ENCODE measurements at places on chromosomes 4 and X.
A peak's percentile ranks its signal among the peaks of the same experiment; 100 is the strongest.

GRCh38 chr4:152880263-152880662, 55.9 kb upstream of the FHDC1 start:
- DNase-seq = no peak

DNA sequence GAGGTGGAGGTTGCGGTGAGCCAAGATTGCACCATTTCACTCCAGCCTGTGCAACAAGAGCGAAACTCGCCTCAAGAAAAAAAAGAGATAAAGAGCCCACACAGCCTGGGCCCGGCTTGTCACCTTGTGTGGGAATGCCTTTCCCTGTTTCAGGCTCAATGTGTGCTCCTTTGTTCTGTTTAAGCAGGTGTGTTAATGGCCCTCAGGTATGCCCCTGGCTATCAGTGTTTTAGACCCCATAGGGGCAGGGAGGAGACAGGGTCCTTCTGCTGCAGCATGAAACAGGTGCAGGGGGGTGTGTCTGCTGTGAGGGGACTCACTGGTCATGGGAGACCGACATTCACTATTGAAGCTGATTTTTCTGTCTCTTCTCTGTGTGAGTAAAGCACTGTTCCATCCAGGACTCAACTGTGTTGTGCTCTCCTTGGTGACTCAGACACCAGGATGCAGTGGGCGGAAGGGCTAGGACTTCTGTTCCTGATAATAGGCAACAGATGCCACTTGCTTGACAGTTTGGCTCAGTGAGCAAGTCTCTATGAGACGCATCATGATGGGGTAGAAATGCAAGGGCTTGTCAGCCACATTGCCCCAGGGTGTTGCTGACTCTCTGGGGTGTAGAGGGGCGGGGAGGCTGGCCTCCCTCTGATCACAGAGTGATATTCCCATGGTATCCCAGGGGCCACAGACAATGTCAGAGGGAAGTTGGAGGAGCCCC, 15.6 kb upstream of the LAP3 start:
- peak; percentile 82 for DNase-seq

DNA sequence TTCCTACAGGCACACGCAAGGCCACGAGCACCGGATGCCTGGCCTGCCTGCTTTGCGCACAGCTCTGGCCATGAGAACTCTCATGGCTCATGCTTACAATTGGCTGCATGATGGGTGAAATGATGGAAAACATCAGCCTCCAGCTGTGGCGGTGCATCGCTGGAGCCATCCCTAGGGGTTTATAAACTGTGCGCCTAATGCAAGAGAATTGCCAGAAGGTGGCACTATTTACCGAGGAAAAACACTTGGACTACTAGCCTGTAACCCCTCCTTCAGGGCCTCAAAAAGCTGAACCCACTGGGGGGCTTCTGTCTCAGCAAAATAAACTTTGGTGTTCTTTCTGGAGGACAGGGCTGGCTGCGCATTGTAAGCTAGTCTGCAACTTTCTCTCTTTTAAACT, 51.9 kb downstream of the PHKA2 start:
- peak; percentile 36 for DNase-seq

DNA sequence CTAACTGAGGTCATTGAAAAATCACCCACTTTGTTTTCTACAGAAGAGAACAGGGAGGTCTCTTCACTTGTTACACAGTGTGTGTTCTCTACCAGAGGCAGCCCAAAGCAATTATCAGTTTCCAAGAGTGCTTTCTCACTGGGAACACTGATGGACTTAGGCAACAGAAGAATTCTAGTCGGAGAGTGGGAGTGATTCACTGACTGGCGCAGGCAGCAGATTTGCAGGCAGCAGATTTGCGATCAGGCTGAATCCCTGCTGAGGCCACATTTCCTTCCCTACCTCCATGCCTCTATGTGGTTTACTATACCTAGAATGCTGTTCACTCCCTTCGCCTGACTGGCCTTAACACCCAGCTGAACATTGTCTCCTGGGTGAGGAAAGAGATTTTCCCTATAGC, 6.6 kb downstream of the OCIAD2 start:
- no peak for DNase-seq

DNA sequence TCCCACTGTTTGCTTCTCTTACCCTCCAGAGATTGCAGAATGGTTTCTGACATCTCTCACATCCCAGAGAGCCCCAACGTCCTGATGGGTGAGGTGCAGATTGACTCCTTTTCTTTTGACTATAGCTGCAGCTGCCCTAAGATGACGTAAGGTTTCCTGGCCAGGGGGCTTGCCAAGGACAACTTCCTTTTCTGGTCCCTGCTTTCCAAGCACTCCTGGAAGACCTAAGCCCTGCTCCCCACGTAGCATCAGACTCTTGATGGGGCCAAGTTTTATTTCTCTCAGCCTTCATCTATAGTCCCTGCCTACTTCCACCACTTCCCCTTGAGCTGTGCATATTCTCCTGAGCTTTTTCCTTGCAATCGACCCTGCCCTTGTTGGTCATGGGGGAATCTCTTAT, 497.7 kb downstream of the IDS start:
- no peak for DNase-seq

DNA sequence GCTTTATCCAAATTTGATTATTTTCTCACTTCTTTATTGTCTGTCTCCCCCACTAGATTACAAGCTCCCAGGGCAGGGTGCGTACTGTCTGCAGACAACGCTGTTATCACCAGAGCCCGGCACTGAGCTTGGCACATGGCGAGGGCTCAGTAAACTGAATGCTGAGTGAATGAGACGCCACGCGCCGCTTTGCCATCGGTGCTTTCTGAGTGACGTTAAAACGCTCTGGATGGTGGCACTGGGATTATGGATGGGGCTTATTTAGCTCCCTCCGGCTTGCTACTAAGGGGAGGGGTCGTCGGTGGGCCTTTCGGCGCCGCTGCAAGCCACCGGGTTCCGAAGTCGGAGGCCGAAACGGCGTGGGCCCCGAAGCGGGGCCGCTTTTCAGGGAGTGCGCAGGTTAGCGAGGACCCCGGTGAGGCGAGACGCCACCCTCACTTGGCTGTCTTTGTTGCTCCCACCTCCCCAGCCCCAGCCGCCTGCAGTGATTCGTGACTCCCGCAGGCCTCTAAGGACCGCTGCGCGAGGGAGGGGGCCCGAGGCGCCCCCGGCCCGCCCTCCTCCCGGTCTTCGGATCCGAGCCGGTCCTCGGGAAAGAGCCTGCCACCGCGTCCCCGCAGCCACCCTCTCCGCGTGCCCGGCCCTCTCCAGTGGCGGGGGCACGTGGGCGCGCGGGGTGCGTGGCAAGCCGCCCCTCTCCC, 569 bp upstream of the FHL1 start:
- peak; percentile 9 for DNase-seq

DNA sequence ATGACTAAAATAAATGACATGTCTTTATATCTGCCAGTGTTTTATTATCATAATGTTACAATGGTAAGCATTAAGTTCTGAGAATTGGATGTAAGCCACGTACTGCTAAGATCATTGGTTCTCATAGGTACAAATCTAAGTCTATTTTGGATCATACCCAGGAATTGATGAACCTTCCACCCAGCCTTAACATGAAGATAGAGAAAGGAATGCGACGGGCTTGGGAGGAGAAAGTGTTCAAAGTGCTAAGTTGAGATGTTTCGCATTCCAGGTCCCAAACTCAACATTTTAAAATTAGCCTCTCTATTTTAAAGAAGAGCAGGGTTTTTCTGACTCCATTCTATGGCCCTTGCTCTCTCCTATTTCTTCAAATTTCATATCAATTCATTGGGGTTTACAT, 54.9 kb upstream of the FRAS1 start:
- DNase-seq = no peak

DNA sequence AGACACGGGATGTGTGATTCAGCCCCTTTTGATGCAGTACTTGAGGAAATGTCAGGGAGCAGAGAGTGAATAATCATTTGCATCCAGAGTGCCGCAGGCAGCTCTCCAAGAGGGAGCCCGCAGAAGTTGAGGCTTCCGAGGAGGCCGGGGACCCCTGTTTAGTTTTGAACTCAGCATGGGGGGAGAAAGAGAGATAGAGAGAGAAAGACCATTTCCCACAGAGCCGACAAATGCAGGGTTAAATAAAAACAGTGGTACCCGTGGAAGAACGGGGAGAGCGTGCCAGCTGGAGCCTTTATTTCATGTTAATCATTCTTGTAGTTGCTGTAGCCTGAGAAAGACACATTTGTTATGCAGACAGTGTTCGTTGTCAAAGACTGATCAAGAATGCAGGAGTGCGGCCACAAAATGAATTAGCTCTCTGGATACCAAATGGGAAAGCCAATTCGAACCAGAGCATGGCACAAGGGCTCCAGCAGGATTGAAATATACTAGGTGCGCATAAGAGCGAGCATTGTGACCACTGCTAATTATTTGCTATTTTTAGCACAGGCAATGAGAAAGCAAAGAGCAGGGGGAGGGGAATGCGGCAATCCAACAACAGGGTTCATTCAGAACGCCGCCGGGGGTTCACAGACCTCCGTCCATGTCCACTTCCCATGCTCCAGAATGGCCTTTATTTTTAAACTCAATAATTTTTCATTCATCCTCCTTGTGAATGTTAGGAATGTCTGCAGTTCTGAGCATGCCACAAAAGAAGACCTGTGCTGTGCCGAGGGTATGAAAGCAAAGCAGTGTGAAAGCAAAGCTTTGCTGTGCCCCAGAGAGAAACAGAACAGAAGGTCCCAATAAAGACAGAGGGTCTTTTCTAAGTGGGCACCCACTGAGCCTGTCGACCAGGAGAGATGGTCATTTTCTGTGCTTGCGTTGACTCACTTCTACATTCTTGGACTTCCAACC, 243.9 kb upstream of the VCX3A start:
- no peak for DNase-seq

DNA sequence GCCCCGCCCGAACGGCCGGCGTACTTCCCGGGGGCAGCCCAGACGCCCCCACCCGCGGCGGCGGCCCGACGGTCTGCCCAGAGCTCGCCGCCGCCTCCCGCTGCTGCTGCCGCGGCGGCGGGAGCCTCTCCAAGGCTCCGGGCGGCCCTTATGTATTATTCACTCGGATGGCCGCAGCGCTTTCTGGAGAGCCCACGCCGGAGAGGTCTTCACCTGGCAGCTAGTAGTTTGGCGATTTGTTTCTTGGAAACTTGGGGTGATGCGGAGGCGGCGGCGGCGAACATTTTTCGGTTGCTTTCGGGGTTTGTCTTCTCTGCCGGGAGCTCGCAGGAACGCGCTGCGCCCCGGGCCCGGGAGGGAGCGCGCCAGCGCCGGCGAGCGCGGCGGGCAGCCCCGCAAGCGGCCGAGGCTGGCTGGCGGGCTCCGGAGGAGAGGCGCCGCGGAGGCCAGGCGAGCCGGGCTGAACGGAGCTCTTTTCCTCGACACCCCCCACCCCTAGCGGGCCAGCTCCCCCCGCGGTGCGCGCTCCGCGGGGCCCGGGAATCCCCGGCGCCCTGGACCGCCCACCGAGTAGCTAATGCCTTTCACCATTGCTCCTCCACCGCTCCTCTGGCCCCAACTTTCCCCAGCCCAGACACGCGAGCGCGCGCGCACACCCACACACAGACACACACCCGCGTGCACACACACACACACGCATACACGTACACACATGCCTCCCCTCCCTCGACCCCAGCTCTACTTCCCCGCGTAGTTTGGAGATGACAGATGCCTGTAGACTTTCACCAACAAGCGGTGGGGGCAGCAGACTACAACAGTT, 113.5 kb downstream of the DHX15 start:
- peak; percentile 55 for DNase-seq

DNA sequence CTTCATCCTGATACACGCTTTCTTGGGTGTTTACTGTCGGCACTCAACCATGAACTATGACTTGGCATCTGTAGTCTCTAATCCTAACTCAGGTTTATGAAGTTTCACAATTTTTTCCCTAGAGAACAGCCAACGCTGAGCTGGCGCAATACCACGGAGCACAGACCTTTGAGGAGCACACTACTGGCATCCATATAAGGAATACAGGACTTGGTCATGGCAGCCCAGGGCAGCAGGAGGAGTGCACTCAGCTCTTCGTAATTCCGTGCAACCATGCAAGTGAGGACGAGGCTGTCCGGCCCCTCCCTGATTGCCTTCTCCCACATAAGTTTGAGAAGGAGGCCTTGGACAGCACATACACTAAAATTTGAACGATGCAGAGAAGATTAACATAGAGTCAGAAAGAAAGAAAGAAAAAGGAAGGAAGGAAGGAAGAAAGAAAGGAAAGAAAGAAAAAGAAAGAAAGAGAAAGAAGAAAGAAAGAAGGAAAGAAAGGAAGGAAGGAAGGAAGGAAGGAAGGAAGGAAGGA, 41.0 kb upstream of the PDLIM5 start:
- no peak for DNase-seq

DNA sequence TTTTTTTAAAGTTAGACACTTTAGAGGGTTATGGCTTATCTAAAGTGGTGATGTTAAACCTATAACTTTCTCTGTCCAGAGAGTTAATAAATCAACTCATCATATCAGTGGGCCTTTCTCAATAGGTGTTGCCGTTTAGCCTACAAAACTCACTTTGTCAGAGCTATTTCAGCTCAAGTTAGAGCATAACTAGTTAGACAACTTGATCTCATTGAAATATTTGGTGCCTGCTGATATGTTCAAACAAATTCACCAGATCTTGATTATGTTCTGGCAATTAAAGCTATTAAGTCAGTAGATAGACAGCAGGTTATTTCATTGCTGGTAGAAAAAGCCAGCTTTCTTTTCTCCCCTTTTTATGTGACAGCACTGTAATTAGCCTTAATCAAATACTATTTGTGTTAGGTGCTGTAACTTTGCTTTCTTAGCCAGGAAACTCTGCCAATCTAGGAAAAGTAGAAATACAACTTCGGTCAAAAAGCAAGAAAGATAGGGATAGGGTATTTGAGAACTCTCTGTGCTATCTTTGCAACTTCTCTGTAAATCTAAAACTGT, 191.8 kb downstream of the MAML3 start:
- no peak for DNase-seq

Measured in ELR (cell line).